ENCODE measurements at places on chromosomes 5 and 9.

DNA sequence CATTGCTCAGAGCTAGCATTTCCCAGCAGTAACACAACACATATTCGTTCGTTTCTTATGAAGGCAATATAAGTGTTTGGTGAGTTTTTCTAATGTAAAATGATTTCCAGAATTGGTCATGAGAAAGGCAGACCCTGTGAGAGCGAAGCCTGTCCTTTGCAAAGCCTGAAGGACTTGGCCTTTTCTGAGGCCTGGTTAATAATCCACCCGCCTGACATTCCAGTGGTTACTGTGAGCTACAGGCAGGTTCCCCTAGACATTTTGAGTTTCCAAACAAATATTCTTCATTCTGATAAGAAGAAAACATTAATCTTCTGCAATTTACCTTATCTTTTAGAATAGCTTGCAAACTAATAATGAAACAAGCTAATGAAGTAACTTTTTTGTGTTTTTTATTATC, 38.0 kb downstream of the ADAMTS16 start:
- no peak for DNase-seq

DNA sequence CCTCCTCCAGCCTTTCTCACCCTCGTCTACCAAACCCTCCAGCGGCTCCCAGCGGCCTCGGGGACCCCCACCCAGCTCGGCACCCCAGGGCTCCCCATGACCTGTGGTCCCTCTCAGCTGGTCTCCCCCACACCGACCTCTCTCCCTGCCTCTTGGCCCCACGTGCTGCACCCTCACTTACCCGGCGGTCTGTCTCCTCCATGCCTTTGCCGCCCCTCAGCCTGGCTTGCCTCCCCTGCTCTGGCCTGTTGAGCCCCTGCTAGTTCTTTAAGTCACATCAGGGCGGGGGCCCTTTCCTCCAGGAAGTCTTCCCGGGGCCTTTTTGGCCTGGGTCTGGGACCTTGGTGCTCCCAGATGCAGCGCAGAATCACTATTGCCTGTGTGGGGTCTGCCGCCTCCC, 81.5 kb downstream of the LMX1B start:
- DNase-seq = no peak

DNA sequence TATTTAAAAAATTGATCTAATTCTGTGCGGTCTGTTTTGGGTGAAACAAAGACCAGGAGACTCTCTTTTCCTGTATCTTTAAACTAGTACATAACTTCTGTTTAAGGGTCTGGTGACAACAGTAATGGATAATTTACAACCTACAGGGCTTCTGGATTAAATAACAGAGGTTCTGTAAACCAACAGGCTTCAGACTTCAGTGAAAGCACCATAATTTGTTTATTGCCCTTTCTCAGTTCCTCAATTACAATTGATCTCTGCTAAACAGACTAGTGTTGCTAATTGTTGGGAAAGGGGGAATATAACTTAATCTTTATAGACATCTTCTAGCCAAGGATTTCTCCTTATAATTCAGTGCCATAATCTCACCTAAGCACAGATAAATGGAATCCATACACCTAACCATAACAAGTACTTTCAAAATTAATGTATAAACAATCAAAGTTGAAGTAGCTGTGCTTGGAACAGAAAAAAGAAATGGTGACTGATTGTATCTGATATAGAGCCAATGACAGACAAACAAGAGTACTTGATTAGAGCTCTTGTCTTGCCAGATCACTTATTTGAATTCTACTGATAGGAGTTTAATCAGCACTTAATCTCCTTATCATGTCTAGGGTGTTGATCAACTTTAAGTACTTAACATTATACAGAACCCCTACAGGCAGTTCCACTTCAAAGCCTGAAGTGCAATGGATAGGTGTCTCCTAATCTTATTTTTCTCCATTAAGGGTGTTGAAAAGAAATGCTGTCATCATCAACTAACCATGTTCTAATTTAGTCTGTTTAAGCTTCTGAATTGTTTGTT, 536.0 kb downstream of the NR2F1-AS1 start:
- no peak for DNase-seq

DNA sequence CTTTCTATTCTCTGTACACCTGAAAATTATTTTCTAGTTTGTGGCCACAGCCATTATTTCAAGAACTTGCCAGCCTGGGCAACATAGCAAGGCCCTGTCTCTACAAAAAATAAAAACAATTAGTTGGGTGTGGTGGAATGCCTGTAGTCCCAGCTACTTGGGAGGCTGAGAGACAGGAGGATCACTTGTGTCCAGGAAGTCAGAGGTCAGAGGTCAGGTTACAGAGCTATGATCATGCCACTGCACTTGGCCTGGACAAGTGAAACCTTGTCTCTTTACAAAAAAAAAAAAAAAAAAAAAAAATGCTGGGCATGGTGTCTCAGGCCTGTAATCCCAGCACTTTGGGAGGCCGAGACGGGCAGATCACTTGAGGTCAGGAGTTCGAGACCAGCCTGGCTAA, 58.3 kb downstream of the HMGCR start:
- DNase-seq = no peak

- DNase-seq = no peak
Measured at GRCh38 chr9:131476777-131477345, 25.9 kb upstream of the POMT1 start.

- no peak for DNase-seq
Measured at GRCh38 chr9:2610985-2611384, 10.6 kb upstream of the VLDLR start.

DNA sequence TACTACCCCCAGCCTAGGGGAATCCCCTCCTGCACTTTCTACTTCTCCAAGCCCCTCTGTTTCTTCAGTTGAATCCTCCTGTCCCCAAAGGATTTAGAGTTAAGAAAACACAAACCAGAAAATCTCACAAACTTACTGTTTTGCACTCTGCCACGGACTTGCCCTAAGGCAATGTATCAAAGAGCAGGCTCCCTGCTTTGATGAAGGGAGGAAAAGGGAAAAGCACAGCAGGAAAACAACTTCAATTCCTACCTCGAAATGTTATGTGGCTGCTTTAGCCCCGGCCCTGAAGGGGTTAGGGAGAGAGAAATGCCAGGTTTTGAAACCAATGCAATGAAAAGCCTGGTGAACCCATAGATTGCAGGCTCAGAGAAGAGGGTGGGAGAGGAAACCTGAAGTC, 254.7 kb downstream of the MAN2A1 start:
- DNase-seq = no peak

GRCh38 chr5:115349001-115349817, 52.8 kb upstream of the CCDC112 start:
- DNase-seq = peak; percentile 56

DNA sequence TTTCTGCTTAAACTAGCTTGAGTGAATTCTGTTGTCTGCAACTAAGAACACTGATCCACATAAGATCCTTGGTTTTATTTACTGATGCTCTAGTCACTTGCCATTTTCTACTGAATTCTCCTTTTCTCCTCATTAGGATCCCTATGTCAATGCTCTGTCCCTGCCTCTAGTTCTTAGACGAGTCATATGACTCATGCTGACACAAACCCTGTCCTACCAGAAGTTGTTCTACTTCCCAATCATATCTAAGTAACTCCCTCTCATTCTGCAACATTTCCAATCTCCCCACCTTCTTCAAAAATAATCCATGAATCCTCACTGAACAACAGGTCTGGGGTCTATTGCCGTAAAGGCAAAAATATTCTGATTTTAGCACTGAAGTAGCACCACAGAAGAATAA, 47.1 kb upstream of the DMRT1 start:
- DNase-seq = no peak

DNA sequence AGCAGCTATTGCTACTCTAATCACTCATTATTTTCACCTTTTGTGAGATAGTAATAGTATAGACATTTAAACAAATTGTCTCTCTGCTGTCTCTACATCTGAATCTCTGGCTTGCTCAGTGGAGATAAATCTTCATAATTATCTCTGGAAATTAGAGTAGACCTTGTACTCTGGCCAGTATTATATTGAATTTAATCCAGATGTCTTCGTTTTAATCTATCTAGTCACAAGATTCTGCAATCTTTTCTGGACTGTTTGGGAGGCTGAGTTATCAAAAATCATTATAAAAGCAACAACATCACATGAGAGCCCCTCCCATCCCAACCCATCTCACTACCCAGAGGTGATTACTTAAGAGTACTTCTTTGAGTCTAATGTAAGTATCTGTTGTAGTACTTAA, 19.0 kb downstream of the ARHGAP26 start:
- DNase-seq = no peak

- DNase-seq = no peak
Measured at GRCh38 chr9:130036099-130036498, 6.9 kb downstream of the FNBP1 start.

- no peak for DNase-seq
Measured at GRCh38 chr5:147359101-147359500, 124.3 kb downstream of the STK32A start.

GRCh38 chr9:114117614-114117995, 18.5 kb upstream of the KIF12 start:
- DNase-seq = no peak

GRCh38 chr5:173014671-173015070, 31.1 kb downstream of the ATP6V0E1 start:
- no peak for DNase-seq

- no peak for DNase-seq
Measured at GRCh38 chr9:122008559-122008958, 84.5 kb downstream of the TTLL11 start.

DNA sequence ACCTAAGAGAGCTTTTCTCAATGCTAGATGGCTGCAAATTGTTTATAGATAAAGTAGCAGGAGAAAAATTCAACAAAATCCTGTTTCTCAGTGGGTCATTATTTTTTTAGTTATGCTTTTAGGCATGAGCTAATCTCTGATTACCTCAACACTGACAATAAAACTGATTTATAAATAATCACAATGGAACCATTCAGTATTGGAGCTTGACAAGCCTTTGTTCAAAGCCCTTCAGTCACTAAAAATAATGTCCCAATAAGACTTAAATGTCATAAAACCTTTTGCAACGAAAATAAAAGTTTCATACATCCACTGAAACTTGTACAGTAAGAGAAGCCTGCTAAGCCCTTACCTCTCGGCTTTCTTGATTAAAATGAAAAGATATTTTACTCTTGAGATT, 27.2 kb downstream of the PTPDC1 start:
- DNase-seq = no peak

- peak; percentile 53 for DNase-seq
Measured at GRCh38 chr9:123954518-123955280, 24.8 kb upstream of the DENND1A start.

GRCh38 chr5:15835514-15835913, 335.5 kb downstream of the FBXL7 start:
- DNase-seq = no peak

GRCh38 chr5:140573683-140574082, 9.1 kb downstream of the SLC35A4 start:
- DNase-seq = no peak

DNA sequence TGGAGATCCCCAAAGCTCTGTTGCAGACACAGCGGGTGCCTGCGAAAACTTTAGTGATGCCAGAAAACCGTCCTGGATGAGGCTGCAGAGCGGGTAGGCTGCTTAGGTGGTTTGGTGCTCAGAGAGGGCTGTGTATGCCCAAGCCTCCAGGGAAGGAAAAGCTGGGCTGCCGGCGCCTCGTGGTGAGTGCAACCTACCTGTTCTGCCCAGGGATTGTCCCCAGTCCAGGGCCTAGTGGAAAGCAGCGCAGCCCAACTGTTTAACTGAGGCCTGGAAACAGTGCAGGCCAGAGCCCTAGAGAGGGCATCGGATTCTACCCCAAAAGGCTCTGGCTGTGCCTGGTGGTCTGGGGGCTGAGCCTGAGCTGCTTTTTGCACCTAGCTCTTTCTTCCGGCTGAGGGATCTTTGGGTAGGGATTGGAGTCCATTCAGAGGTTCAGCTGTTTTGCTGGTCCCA, 2.8 kb downstream of the LMX1B start:
- no peak for DNase-seq

- DNase-seq = no peak
Measured at GRCh38 chr5:117454716-117455212, 880.1 kb upstream of the SEMA6A start.

GRCh38 chr5:53323943-53324642, 156.3 kb upstream of the FST start:
- DNase-seq = no peak

GRCh38 chr5:120151181-120151580, 312.9 kb upstream of the PRR16 start:
- DNase-seq = no peak

DNA sequence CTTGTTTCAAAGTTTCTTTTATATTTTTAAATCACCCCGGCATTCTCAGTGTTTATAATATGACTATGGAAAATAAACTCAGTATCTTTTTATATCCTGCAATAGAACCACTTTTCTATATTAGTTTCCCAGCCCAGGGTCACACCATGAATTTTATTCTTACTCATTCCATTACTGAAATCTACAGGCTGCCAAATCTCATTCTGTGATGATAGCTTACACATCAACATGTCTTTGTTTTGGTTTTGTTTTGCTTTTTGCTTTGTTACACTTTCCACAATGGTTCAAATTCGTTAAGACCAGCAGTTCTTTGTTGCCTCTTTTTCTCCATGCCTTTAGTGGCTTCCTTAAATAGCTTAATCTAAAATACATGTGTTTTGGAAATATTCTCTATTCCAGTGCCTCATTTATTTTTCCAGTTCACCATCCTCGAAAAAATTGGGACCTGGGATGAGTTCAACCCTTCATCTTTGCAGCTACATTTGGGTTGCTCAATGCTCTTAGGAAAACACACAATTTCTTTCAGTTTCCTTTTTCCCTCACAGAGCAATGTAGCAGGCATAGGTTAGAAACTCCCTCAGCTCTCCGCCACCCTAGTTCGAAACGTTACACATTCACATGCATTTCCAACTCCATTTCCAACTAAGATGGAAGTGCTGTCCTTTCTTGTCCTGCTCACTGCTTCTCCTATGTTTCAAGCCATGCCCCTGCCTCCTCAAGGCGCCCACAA, 1146.3 kb downstream of the MAT2B start:
- DNase-seq = no peak

DNA sequence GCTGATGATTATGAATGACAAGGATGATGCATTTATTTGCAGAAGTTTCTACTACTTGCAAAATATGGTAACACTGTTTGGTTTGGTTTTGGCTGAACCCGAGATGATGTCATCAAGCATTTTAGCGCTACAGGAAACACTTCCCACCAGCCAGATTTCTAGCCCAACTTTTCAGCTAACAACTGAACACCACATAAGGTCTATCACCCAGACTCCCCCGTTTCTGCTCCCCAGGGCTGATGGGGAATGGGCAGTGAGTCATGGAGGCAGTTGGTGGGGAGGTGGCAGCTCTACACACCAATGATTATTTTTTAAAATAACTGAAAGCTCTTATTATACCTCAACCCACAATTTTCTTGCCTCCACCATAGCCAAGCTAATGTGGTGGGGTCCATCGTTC, 302.9 kb downstream of the CEMIP2 start:
- DNase-seq = no peak

DNA sequence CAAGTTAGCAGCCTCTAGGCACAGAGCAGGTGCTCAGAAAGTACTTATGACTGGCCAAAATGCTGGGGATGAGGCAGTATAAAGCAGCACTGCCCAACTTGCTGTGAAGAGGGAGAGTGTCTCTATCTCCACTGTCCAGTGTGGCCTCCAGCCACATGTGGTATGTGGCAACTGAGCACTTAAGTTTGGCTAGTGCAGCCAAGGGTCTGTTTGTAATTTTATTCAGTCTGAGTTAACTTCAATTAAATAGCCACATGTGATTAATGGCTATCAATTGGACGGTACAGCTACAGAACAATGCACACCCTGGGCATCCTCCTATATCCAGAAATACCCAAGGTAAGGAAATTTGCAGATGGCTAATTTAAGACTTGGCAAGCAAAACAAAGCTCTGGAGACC, 26.9 kb downstream of the ROR2 start:
- no peak for DNase-seq
